RPMI8226 (cell line): ENCODE measurements at places on chromosomes 2 and 18.

DNA sequence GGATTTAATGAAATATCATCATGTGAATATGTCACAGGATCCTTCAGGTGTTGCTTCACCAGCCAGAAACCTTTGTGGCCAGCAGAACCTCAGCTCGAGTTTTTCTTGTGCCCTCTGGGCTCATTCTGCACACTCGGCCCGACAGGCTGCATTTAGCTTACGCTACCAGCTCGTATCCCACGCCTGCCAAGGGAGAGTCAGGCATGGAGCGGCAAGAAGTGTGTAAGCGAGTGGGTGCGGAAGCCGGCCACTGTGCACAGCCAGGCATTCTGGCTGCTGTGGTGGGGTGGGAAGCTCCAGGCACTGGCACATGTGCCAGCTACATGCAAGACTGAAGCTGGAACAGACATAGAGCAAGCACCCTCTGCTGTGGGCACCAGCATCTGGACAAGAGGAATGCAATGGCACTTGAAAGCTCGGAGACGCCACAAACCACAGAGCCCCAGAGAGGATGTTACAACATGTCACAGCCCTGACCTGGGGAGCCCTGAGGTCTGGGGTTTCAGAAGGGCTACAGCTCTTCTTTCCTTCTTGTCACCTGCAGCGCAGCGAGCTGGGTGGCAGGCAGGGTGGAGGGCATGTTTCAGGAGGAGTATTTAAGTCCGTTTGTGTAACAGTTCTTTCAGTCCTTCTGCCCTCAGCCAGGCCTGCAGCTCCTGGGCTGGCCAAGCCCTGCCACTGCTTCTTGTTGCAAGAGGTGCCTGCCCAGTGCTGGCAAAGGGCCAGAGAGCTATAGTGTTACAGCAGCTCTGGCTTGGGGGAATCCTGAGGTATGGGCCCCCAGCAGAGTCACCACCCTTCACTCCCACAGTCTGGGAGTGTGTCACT is 257.3 kb upstream of the HNMT start:
- DNase-seq = peak; percentile 19

DNA sequence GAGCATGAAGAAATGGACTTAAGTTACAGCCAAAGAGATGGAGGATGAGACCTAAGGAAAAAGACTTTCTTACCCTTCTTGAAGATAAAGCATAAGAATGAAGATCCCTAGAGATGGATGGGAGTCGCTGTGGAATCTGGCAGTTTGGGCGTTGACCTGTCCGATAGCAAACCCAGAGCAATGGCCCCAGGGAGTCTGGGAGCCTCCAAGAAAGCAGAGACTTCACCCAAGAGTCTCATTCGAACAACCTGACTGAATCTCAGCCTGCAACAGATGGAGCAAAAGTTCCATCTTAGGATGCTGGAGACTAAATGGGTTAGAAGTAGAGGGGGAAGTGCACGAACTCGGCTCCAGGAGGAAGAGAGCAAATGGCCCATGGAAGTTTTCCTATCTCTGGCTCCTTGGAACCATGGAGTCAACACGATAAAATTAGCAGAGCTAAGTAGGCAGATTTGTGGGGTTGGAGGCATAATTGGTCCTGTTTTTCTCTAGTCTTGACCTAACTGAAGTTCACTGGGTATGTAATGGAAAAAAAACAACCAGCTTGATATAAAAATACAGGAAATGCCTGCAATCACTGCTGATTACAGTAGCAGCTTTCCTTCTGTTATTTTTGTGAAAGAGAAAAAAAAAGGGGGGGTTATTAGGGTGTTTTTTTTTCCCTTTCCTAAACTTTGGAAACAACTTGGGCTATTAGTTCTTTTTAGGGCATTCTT is 178.4 kb upstream of the EPAS1 start:
- no peak for DNase-seq

DNA sequence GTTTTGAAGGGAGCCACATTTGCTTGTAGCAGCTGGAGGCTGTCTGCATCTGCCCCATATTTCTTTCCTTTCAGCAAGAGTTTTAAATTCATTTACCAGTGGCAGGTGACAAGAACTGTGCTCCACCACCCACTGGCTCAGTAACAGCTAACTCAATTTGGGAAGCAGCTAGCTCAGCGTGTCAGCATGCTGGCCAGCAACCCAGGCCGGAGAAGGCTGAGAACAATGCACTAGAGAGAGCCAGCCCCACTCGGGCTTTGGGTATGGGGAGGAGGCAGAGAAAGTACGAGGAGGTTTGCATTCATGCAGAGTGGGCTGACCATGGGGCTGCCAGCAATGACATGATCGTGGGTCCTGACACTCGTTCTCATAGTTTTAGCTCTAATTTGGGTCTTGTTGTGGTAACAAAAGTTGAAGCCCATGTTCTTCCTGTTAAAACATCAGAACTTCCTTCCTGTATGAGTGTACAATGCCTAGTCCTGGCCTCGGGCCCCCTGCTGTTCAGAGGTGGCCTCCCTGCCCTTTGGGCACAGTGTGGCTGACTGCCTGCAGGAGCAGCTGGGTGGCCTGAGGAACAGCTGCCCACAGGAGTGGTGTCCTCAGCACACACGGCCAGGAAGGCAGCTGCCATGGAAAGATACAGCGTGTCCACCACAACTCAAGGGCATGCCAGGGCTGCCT is 23.0 kb downstream of the CDC42EP3 start:
- DNase-seq = peak; percentile 58

GRCh38 chr2:231597014-231597611 is 4.4 kb downstream of the TEX44 start:
- DNase-seq = no peak

DNA sequence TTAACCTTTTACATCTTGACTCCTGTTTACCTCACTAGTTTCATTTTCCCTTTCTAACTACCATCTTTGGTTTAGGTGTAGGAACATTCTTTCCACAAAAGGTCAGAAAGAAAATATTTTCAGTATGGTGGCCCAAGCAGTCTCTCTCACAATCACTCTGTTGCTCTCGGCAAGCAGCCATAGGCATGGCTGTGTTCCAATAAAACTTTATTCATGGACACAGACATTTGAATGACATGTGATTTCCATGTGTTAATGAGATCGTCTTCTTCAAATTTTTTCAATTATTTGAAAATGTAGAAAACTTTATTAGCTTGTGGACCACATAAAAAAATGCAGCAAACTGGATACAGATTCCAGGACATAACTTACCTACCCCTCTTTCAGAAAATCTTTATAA is 109.7 kb upstream of the CNTNAP5 start:
- DNase-seq = no peak

DNA sequence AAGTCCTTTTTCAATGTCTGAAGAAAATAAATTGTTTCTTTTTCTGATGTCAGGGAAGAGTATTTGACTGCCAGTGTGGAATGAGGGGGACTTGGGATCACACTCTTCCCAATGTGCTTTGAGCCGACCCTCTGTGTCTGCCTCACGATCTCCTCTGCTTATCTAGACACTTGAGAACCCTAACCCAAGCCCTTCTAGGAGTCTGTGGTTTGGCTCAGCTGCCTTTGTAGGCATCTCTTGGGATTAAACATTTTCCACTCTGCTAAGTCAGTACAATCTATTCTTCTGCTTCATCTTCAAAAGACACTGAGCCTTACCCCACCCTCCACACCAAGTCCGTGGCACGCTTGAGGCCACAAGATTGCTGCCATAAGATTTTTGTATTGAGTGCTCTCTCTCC is 19.4 kb downstream of the FAM110C start:
- no peak for DNase-seq

- peak; percentile 60 for DNase-seq
Measured at GRCh38 chr18:68735483-68736343, 20.8 kb upstream of the TMX3 start.

DNA sequence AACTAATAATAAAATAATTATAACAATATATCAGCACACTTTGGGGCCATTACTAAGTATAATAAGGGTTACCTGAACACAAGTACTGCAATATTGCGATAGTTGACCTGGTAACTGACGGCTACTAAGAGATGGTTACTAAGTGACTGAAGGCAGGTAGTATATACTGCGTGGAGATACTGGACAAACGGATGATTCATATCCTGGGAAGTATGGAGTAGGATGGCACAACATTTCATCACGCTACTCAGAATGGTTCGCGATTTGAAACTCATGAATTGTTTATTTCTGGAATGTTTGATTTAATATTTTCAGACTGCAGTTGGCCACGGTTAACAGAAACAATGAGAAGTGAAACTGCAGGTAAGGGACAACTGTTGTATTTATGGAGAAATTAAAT is 39.5 kb upstream of the FLACC1 start:
- no peak for DNase-seq

DNA sequence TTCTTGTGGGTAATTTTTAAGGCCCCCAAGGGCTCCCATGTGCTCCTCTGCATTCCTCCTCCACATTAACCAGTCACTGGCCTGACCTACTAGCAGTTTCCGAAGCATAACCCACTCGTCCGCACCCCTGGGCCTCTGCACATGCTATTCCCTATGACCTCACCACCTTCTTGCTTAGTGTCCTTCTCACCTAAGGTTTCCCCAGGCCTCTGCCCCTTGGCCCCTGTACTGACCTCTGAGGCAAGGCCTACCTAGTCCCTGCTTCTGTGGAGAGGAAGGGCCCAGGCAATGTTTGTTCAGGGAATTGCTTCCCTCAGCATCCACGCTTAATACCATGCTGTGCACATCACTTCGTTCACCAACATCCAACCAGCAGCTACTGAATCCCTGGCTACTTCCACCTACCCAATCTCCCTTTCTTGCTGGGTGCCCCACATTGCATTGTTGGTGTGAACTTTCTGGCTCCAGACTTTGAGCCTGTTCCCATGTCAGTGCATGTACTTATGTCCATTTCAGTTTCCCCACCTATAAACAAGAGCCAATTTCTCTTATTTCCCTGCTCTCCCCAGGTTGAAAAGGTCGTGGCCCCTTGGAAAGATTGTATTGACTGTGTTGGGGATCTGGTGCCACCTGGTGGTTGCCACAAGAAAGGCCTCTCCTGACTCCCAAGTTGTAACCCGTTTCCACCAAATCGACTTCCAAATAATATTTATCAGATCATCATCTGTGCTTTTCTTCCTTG is 19.2 kb upstream of the TMEM177 start:
- peak; percentile 55 for DNase-seq

GRCh38 chr2:4353668-4354067 is 650.3 kb downstream of the DCDC2C start:
- DNase-seq = no peak

DNA sequence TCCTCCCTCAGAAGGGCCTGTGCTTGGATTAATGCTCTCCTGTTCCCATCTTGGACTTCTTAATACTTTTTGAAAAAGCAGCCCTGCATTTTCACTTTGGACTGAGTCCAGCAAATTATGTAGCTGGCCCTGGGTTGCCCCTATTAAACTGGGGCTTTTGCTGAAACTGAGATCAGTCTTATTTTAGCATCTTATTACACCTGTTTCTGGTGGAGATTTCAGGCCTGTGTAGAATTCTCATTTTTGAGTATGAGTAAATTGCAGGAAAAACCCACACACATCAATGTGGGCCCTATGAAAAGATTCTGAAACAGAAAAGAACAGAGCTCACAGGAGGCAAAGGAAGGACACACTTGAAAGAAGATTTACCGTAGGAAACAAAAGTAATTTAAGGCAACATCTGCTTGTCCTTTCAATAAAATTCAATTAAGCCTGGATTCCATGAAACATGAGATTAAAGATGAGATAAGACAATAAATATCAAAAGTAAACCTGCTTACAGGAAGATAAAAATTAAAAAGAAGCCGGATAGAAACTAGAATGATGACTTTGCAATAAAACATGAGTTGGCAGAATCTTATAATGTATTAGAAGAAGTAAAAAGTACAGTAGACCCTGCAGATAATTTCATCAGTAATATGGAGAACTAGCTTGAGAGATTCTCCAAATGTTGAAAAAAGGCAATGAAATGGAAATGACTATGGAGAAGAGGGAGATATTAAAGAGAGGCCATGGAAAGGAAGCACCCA is 90.7 kb upstream of the GCFC2 start:
- peak; percentile 30 for DNase-seq

- no peak for DNase-seq
Measured at GRCh38 chr2:160679686-160680085, 186.1 kb upstream of the RBMS1 start.

DNA sequence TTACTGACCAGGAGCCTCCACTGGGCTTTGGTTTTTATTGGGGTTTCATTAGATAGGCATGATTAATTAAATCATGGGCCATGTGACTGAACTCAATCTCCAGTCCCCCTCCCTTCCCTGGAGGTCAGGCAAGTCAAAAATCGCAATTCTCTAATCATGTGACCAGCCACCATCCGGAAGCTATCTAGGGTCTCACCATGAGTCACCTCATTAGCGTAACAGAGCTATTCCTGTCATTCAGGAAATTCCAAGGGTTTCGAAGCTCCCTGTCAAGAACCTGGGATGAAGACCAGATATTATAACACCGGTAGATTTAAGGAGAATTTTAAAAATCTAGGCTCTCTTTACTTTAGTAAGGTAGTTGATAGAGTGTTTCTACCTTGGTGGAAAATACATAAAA is 180.3 kb upstream of the TCF4 start:
- no peak for DNase-seq

- no peak for DNase-seq
Measured at GRCh38 chr2:12455661-12456060, 261.1 kb upstream of the TRIB2 start.
